Hematopoietic multipotent progenitor cell (in vitro differentiated cells): ENCODE measurements at places on chromosomes 2 and 18. TPM values are rescaled to one million over a fixed set of nuclear protein-coding genes. Genes with fewer than 3 reads are reported as not detected.

Gene MERTK
- 8.6 TPM for total RNA-seq

Gene POTEI
- total RNA-seq: not detected

Gene AMER3
- under 0.01 TPM for total RNA-seq

Gene SCN7A
- total RNA-seq: under 0.01 TPM

Gene ALPI
- not detected for total RNA-seq
